Naive B cell (primary cell): ENCODE measurements at places on chromosomes 2 and 18. TPM values are rescaled to one million over a fixed set of nuclear protein-coding genes. Genes with fewer than 3 reads are reported as not detected.

GRCh38 chr2:217947383-217948350 is 55.1 kb downstream of the TNS1 start:
- H3K4me3 ChIP-seq, result no peak overlapping the region
- peaks cover 28% of the 10 kb centered on the region for H3K27me3 ChIP-seq

GRCh38 chr2:2121887-2122286 is 209.2 kb downstream of the MYT1L start:
- H3K27ac ChIP-seq, result no peak overlapping the region
- peaks cover 12% of the 10 kb centered on the region for H3K27me3 ChIP-seq
- H3K4me3 ChIP-seq, result no peak overlapping the region
- H3K36me3 ChIP-seq, result no peaks in the 10 kb centered on the region
- no peak for DNase-seq

- no peak overlapping the region for H3K27ac ChIP-seq
- H3K4me1 ChIP-seq, result no peaks in the 10 kb centered on the region
- DNase-seq, result no peak
- H3K4me3 ChIP-seq, result no peak overlapping the region
- peaks cover 4% of the 10 kb centered on the region for H3K36me3 ChIP-seq
- no peaks in the 10 kb centered on the region for H3K27me3 ChIP-seq
Observed at GRCh38 chr18:75477900-75478299, 50.4 kb upstream of the SMIM21 start.

PLEK gene
- 207 TPM for polyA plus RNA-seq

SKOR2 gene
- not detected for polyA plus RNA-seq

SEMA4F gene
- 5.5 TPM for polyA plus RNA-seq
